ENCODE measurements at places on chromosomes 1 and 21.

DNA sequence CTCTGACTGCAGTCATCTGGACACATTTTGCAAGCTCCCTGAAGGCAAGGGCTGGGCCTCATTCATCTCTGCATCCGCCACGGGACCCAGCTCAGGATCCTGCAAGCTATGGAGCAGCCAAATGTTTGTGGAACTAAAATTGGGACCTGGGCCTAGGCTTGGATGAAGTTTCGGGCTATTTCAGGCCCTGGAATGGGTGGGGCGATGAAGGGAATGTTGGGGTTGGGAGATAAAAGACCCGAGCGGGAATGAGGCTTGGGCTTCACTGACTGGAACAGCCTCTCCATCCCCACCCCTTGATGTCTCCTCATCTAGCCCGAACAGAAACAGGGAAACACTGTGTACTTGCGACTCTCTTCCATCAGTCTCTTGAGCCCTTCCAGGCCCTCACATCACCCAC lies 7.3 kb upstream of the AHCYL1 start:
- no peak for DNase-seq

- no peak for DNase-seq
These were observed 472.3 kb upstream of the B3GALT2 start for GRCh38 chr1:193658691-193659090.

GRCh38 chr1:101566883-101567538 lies 330.2 kb downstream of the S1PR1 start:
- no peak for DNase-seq

DNA sequence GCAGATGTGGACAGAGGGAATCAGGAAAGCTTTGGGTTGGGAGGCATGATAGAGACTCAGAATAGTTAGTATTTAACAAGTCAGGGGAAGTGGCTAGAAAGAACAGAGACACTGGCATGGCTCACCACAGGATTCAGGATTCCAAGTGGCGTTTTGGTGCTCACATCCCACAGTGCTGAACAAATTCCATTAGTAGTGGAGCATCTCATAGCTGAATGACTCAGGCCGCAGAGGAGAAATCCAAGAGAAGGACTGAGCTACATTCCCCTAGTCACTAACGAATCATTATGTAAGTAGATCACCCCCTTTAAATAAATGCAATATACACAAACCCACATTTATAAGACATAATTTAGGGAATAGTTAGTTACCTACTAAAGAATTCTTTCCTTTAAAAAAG lies 5.0 kb upstream of the KCNJ9 start:
- DNase-seq, result no peak

DNA sequence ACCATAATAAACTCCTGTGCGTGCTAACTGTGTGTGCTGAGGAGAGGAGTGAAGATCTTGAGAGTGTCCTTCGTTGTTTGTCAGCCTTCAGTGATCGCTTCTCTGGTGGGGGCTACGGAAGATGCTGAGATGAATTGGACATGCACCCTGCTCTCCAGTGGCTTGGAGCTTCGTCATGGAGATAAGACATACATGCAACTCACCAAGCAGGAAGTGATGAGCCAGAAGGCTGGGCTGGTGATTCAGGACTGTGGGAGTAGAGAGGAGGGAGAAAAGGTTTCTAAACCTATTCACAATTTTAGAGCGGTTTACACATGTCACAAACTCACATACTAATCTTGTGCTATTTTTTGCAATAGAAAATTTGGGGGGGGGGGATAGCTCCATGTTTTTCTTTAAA lies 128.9 kb upstream of the ADAR start:
- DNase-seq, result no peak

DNA sequence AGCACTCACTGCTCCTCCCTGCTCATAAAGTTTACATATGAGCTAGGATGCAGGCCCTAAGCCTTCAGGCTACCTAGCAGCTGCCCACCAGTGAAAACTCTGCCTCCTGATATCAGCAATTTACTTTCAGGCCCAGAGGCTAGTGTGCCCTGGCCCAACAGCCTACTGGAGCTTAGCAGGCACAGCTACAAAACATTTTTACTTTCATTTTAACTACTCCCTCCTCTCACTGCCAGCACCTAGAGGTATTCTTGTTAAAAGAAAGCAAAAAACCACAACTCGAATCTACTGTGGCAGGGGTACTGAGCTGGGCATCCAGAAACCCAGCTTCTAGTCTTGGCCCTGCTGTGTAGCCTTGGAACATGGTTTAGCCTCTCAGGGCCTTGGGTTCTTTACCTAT lies 5.8 kb upstream of the LORICRIN start:
- no peak for DNase-seq

GRCh38 chr1:4166713-4167112 lies 266.6 kb upstream of the C1orf174 start:
- no peak for DNase-seq

DNA sequence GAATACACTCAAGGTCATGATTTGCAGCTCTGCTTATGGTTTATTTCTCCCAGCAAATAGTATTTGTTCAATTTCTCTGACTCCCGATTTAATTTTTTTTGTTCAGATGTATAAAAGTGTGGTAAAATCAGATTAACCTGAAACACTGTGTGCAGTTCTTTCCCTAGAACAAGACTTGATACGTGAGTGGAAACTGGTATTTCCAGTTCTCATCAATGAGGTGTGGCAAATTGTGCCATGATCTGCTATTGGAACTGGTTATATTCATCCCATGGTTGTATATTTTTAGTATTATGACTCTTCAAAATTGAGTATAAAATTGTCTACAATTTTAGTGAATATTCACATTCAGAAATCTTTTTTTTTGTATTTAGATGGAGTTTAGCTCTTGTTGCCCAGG lies 76.8 kb upstream of the IVNS1ABP start:
- DNase-seq, result no peak

- DNase-seq, result no peak
These were observed 10.2 kb downstream of the TNFRSF14 start for GRCh38 chr1:2566101-2567045.
